Activated CD4-positive, alpha-beta T cell treated with anti-CD3 and anti-CD28 coated beads for 24 hours (primary cell): ENCODE measurements at places on chromosomes 3 and 15.

- DNase-seq, result no peak
These were observed 32.2 kb downstream of the GPD1L start for GRCh38 chr3:32138545-32139104.

- no peak for DNase-seq
These were observed 80.6 kb downstream of the MFSD1 start for GRCh38 chr3:158882445-158882844.

DNA sequence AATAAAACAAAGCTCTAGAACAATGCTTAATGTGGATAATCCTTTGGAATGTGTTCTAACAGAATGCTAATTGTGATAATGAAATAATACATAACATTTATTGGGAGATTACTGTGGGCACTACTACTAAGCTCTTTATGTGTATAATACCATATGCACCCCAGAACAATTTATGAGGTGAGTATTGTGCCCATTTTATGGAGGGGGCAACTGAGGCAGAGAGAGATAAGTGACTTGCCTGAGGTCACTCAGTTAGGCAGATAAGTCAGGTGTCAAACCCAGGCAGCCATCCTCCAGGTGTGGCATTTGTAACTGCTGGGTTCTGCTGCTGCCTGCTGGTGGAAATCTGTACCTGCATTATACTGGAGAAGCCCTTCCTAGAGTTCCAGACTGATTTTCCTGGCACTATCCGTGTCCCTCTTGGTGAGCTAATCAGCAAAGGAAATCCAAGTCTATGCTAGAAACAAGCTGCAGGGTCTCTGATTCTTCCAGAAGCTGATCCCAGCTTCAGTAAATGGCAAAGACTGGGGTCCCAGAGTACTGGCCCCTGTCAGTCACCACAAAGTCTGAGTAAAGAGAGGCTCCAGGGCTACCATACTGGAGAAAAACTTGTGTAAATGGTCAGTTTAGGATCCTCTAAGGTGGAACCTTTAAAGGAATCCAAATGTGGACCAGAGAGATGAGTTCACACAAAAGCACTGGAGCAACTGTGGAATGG lies 22.6 kb upstream of the RBP1 start:
- DNase-seq, result no peak

GRCh38 chr3:112365035-112365434 lies 32.1 kb downstream of the CD200 start:
- no peak for DNase-seq

DNA sequence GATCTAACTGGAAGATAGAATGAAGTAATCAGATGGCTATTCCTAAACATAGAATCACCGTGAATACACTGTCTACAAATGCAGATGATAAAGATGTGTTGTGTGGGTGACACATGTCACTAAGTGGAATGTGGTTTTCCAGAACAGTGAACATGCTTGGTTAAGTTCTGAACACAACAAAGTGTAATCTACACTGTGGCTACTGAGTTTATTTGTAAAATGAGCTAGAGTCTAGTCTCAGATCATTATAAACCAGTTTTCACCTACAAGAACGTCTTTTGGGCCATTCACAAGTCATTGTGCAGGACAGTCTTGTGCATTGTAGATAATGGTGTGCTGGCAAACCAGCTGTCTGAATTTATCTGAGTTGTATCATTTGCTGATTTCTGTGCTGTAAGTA lies 35.3 kb downstream of the OXNAD1 start:
- DNase-seq, result no peak

GRCh38 chr3:115709931-115710330 lies 86.6 kb downstream of the GAP43 start:
- DNase-seq, result no peak

DNA sequence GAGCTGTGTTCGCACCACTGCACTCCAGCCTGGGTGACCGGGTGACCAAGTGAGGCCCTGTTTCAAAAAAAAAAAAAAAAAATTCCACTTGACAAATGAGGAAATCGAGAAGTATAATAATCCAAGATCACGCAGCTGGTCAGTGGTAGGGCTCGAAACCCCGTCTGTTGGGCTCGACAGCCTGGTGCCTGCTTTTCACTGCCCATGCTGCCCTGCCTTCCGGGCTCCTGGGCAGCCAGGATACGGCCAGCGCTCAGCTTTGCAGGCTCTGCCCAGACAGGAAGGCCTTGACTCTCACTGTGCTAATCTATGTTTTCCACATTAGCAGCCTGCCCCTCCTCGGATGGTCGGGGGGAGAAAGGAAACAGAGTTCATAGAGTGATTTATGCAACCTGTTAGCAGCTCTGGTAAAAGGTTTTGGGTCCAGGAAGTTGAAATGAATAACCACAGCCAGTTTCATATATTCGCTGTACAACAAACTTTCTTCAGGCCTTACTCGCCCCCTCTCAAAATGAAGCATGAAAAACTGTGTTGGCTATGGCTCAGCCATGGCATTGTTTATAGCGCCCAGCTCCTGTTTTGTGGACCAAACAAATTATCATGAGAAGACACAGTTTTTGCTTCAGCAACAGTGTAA lies 108.8 kb downstream of the XXYLT1 start:
- DNase-seq, result no peak

DNA sequence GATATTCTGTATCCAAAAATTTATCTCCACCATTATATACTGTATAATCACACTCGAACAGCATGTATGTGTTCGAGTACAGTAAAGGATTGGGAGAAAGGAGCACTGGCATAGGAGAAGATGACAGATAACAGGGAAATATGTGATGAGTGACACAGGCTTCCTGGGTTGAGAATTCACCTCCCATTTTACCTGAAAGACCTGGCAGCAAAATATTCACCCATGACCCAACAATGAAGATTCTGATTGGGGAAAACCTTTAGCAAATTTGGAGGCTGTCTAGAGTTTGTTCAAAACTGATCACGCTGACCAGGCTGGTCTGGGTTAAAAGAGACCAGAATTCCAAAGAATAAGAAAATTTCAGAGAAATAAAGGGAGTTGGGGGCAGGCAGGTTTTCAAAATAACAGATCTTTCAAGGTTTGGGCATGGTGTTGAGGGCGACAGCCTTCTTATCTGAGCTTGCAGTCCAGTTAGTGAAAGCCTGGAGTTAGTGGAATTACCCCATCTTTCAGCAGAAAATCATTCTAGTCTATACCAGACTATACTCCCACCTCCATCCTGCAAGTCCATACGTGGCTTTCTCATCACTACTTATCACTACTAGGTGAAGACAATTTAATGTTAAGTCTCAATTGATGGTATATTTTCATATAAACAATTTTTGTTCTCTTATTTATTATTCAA lies 42.8 kb upstream of the RSL24D1 start:
- DNase-seq, result no peak

GRCh38 chr3:183695569-183696364 lies 1.8 kb upstream of the YEATS2 start:
- DNase-seq, result no peak

GRCh38 chr3:31174079-31174478 lies 279.6 kb upstream of the GADL1 start:
- no peak for DNase-seq

DNA sequence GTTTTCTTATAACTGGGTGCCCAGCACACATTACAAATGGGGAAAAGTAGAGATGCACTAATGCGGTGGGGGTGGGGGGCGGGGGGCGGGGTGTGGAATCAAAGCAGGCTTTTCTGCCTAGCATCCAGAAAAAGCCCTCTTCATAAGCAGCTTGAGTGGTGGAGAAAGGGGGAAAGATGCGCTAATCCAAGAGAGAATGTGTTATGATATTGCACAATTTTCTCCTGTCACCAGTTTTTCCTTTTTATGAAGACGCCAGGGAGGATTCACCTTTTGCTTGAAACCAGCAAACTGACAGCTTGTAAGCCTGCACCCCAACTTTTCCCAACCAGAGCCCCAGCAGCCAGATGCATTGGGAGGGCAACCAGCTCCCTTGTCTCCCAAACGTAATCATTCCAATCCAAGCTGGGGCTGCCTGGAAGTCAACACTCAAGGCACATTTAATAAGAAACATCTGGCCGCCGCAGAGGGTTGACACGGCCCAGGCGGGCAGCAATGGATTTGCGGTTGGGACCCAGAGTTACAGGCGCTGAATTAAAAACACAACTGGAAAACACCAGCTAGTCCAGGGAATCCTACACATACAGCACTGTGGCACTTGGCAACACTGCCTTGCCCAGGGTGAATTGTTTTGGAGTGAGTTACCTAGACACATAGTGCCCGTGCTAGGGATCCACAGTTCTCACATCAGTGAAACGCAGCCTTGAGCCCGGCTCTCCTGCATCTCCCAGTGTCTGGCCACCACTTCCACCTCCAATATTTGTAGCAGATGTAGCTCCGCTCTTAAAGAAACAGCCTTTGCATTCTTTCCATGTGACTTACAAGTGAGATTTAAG lies 218.5 kb upstream of the PRICKLE2 start:
- no peak for DNase-seq

DNA sequence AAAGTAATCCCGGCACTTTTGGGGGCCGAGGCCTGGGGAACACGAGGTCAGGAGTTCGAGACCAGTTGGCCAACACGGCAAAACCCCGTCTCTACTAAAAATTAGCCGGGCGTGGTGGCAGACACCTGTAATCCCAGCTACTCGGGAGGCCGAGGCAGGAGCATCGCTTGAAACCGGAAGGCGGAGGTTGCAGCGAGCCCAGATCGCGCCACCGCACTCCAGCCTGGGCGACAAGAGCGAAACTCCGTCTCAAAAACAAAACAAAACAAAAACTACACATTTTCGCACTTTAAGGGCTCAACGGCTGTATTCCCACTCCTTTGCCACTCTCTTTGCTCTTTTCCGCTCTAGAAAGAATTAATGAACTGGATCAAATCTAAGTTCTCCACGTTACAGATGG lies 763 bp upstream of the TRNT1 start:
- no peak for DNase-seq

GRCh38 chr3:15591242-15591641 lies 10.1 kb downstream of the HACL1 start:
- no peak for DNase-seq

GRCh38 chr3:166186003-166186402 lies 348.8 kb upstream of the BCHE start:
- DNase-seq, result no peak

DNA sequence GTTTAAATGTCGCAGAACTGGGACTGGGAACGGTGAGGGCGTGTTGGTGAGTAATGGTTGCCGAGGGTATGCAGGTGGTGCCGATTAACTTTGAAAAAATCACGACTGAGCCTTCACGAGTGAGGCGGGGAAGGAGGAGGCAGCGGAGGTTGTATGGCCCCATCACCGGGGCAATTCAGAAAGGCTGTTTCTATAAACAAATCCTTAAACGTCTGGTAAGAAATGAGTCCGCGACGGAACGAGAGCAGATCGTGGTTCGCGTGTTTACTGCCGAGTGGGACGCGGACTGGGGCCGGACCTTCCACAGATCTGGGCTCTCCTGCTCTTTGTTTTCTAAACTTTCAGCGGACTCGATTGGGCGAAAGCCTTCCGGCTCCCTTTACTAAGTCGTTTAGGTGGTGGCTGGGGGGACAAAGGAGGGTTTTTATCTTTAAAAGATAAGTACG lies 2.7 kb downstream of the IGF1R start:
- no peak for DNase-seq

GRCh38 chr3:49668861-49669260 lies 5.3 kb upstream of the APEH start:
- DNase-seq, result no peak

- no peak for DNase-seq
These were observed 20.3 kb downstream of the GMPS start for GRCh38 chr3:155890671-155891190.

DNA sequence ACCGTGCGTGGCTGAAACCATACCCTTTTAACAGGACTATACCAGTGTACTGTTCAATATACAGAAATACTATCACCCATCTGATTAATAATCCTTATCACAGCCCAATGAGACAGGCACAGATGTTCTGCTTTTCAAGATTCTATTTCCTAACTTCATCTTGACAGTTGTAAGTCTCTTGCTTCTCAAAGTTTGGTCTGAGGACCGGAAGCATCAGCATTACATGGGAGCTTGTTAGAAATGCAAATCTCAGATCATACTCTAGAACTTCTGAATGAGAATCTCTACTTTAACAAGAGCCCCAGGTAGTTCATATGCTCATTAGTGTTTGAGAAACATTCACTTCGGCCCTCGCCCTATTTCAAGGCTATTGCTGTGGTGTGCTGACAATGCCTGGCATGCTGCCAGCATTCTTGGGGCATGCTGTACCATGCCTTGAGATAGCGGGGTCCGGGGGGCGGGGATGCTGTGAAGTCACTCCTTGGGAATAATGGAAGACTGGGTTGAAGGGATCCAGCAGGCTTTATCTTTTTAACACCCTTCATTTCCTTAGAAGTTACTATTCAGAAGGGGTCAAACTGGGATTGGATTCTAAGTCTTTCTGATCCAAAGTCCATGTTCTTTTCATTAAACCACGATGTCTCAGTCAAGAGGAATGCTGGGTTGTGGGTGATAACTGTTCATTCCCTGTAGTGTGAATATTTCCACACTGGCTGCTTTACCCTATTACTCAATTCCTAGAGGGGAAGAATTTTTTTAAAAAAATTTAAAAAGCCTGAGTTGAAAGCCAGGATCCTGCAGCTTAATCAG lies 194.7 kb downstream of the LPP start:
- no peak for DNase-seq

DNA sequence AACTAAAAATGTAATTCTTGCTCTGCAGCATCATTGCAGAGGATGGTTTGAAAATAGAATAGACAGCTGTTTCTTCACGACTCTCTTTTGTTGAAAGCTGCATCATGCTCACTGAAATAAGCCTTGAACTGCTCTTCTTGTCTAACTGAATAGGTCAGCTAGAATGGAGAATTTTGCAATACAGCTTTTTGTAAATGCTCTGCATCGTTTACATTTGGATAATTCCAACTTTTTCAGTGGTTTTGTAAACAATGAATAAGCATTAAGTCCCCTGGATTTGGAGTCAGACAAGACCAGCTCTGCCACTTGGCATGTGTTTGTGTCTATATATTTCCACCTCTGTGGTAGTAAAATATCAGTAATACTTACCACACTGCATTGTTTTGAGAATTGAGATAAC lies 95.2 kb downstream of the PLSCR2 start:
- no peak for DNase-seq

- no peak for DNase-seq
These were observed 367.8 kb upstream of the UMPS start for GRCh38 chr3:124362455-124362854.

- DNase-seq, result no peak
These were observed 15.0 kb downstream of the IL17RD start for GRCh38 chr3:57150113-57150581.

GRCh38 chr3:195034541-195034940 lies 236.4 kb downstream of the XXYLT1 start:
- DNase-seq, result no peak

DNA sequence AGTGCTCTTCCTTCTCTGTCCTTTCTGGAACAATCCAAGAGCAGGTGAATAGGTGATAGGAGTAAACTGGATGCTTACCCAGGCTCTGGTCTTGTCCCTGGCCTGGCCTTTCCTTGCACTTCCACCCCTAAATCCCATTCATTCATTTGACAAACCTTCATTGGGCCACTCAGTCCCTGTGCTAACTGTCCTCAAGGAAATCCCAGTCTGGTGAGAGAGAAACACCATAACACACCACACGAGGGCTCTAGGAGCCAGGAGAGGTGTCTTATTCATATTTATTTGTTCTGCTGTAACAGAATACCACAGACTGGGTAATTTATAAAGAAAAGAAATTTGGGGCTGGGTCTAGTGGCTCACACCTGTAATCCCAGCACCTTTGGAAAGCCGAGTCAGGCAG lies 22.8 kb downstream of the EFCC1 start:
- no peak for DNase-seq

GRCh38 chr3:193040836-193041672 lies 123.4 kb upstream of the MB21D2 start:
- DNase-seq, result no peak
